Bronchial epithelial cell (primary cell): ENCODE measurements at places on chromosomes 5 and 9. TPM values are rescaled to one million over a fixed set of nuclear protein-coding genes. Genes with fewer than 3 reads are reported as not detected.
A peak's percentile ranks its signal among the peaks of the same experiment; 100 is the strongest.

- DNase-seq, result no peak
Observed at GRCh38 chr5:93421987-93422401, 159.0 kb downstream of the NR2F1-AS1 start.

The OLFML2A gene
- total RNA-seq, result 4.5 and 6.3 TPM in 2 replicates

GRCh38 chr5:16550316-16550952 is 66.4 kb downstream of the RETREG1 start:
- DNase-seq, result peak; percentile 56

DNA sequence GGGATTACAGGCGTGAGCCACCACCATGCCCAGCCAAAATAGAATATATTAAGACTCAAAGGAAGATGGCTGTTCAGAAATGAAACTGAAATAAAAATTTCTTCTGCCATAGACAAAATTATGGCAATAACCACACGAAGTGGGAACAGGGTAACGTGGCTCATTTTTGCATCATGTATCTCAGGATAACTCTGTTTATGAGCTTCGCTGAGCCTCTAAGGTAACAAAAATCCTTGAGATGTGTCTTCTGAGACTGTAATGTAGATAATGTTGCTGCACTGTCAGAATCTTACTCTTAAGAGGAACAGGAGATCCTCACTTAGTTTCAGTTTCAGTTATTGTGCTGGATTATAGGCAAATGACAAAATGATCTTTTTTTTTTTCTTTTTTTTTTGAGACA is 153.8 kb downstream of the GOLPH3 start:
- no peak for DNase-seq

The CCDC192 gene
- total RNA-seq, result not detected in 2 replicates

DNA sequence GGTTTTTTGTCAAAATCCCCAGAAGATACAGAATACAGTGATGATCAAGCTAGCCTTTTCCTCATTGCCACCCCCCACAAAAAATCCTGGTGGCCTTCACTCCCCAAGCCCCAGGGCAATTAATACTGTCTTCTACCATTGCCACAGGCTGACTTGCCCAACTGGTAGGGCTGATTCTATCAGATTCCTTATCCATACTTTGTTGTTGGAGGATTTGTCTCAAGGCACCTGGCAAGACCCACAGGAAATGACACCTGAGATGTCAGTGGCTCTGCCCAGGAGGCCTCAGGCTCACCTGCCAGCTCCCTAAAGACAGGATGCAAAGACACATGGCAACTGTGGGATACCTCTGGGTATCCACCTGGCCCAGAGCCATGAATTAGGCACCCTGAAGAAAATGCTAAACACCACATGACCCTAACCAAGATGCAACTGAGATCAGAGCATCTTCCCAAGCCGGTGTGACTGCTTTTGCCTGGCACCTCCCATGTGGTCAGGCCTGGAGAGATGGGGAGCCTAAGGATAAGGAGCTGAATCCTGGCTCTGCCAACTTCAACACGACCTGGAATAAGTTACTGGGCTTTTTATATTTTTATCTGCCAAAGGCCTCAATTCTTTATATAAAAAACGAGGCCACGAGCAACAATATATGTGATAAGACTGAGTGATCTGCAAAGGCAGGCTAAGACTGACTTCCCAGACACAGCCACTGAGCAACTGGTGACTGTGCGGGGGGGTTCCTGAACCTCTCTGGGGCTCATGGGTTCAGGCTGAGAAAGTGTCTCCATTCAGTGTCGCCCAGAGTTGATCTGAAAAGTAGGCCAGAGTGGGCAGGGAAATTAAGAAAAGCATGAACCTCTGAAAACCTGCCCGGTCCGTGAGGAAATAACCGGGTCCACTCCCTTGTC is 944 bp downstream of the ATOX1 start:
- DNase-seq, result peak; percentile 34
